ENCODE measurements at places on chromosomes 12 and 14.

DNA sequence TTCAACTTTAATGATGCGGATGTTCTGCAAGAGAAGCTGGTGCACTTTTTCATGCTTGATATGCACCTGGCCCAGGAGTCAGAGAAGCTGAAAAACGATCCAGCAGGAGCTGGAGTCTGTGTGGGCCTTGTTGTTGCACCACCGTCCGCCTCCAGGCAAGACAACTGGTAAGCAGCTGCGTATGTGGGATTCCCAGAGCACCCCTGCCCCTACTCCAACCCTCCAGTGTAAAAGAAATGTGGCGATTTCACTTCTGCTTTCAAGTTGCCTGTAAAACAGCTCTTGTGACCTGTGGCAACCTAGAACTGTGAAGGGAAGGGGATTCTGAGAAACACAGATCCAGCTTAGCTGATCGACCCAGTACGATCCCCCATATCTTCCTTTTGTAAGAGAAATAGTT, 154.1 kb upstream of the PELI2 start:
- no peak for DNase-seq

GRCh38 chr14:99226687-99227086, 45.3 kb downstream of the BCL11B start:
- no peak for DNase-seq

DNA sequence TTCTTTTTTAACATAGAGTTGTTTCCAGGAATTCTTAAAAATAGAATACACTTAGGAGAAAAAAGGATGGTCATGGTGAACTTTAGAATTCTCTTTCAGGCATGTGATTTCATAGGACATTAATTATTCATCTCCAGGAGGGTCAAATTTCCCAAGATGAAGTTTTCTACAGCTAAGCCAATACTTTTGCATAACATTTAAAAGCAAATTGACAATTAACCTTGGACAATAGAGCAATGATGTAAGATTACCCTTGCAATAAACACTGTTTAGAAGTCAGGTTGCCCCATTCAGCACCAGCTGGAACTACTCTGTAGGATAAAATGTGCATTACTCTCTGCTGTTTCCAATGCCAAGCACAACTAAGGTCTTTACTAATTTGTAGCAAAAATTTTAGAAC, 49.5 kb downstream of the SIX1 start:
- DNase-seq = no peak

- no peak for DNase-seq
These were observed 39.2 kb upstream of the PWP1 start for GRCh38 chr12:107646436-107646835.

DNA sequence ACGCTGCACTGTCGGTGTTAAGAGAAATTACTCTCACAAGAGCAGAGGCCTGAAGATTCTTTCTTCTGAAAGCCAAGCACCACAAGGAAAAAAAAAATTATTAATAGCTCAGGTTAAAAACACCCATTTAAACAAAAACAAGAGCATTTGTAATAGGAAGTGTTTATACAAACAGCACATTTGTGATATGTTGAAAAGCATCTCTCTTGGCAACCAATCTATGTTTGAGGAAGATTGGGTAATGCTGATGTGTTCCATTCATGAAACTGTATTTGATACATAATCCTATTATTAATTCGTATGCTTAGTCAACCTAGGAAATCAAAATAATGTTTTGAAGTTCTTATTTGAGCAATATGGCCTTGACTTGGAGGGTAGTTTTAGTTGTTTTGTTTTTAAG, 36.5 kb downstream of the SSPN start:
- no peak for DNase-seq

Measured in stimulated activated naive CD4-positive, alpha-beta T cell treated with Interleukin-2 at 50 U/mL for 16 hours (primary cell).